ENCODE measurements at places on chromosomes 6 and 20.

DNA sequence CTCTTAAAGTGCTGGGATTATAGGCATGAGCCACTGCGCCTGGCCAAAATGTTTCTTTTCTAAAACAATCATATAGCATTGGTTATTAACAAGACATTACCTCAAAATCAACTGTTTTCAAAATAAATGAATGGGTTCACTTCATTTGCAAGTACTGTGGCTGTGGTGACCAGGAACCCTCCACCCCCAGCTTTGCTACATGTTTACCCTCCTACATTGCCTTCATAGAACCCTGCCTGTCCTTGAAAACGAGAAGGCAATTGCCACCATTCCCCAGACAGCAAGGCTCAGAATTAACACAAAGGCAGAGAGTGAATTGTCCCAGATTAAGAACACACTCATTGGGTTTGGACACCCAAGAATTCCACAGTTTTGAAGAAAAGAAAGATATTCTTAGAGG lies 116.6 kb upstream of the LGSN start:
- DNase-seq: no peak

- no peak for DNase-seq
Observed at GRCh38 chr6:142334294-142334693, 32.5 kb downstream of the ADGRG6 start.

- DNase-seq: no peak
Observed at GRCh38 chr6:116144605-116145004, 18.7 kb upstream of the COL10A1 start.

DNA sequence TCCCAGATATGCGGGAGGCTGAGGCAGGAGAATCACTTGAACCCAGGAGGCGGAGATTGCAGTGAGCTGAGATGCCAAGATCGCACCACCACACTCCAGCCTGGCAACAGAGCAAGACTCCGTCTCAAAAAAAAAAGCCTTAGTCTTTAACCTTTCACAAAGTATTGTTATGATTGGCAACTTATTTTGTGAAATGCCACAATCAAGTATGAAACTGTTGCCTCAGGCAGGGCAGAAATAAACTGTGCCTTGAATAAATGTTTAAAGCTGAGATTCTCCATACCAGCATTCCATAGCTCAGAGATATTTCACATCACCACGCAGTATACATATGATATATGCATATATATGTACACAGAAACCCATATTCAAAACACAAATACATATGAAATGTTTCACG lies 120.1 kb upstream of the CCDC28A start:
- no peak for DNase-seq

DNA sequence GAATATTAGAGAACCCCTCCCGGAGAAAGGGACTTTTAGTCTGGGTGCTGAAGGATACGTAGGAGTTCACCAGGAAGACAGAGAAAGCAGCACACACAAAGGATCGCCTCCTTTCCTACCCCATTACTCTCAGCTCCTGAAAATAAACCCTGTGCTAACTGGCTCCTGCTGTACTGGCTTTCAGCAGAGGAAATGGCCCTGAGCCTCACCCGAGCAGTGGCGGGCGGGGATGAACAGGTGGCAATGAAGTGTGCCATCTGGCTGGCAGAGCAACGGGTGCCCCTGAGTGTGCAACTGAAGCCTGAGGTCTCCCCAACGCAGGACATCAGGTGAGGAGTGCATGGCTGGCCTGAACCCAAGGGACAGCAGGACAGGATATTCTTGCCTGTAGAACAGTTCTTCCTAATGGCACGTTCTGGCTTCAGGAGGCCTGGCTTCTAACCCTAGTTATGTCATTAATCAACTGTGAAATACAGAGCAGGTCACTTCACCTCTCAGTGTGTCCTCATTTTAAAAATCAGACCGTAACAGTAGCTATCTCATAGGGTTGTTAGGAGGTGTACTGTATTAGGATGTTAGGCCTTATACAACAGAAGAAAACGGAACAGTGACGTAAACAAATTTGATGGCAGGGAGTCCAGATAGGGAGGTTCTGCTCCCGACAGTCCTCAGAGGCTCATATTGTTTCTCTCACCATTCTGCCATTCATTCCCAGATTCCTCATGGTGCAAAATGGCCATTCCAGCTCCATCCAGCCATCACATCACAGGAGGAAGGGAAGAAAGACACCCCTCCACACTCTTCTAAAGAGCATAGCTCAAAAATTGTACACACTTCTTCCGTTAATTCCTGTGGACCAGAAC lies 1.8 kb downstream of the RBCK1 start:
- DNase-seq: no peak

DNA sequence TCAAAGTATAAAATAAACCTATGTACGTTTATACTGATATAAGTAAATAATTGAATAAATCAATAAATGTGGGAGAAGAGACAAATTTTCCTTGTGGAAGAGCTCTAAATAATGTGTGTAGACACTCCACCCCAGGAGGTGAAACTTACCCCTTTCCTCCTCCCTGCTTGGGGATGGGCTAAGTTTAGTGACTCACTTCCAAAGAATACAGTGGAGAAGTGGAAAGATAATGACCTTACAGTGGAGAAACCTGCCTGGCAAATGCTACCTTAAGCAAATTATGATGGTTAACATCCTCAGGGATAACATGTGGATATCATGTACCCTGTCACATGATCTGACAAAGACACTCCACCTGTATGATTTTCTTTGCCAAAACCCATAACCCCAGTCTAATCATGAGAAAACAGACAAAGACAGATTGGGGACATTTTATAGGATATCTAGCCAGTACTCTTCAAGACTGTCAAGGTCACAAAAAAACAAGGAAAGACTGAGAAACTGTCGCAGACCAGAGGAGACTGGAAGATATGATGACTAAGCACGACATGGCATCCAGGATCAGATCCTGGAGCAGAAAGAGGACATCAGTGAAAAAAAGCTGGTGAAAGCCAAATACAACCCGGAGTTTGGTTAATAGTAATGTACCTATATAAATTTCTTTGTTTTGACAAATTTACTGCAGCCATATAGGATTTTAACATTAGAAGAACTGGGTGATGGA lies 195.5 kb upstream of the PRDM1 start:
- no peak for DNase-seq

DNA sequence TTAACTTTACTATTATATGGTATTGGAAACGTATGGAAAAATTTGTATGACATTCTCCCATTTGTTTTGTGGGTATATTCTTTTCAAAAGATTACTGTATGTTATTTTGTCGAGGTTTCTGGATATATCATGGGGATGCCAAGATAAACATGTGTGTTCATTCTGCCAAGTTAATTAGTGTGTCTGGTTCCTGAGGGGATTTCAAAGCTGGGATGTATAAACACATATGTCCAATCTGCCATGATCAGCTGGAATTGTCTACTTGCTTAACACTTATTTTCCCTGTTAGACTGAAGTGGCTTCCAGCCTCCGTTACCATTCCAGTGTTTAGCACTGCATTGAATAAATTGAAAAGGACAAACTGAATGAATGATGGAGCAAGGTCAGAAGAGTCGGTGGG lies 86.2 kb downstream of the DNAH8 start:
- no peak for DNase-seq

DNA sequence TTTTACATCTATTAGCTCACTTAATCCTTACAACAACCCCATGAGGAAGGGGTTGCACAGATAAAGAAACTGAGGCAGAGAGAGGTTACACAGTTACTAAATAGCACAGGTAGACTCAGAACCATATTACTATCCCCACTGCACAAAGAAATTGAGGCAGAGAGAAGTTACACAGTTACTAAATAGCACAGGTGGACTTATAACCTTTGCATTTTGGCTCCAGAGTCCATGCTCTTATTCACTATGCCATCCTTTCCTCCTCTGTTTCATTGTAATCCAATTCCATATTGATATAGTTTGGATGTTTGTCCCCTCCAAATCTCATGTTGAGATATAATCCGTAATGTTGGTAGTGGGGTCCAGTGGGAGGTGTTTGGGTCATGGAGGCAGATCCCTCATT lies 3.5 kb downstream of the TDP2 start:
- DNase-seq: no peak

DNA sequence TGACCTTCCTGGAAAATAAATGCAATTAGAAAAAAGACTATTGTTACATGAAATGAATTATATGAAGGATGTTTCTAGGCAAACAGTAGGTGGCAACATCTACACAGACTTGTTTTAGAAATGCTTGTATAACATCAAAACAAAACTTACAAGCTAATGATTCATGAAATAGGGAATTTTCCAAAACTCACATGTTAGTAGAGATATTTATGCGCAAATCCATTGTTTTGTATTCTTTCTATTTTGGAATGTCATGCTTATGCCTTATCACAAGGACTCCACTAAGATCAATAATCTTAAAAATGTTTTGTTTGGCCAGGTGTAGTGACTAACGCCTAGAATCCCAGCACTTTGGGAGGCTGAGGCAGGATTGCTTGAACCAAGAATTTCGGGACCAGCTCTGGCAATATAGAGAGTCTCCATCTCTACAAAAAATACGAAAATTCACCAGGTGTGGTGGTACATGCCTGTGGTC lies 32.3 kb upstream of the LGSN start:
- no peak for DNase-seq

- DNase-seq: no peak
Observed at GRCh38 chr6:38367231-38367630, 272.5 kb downstream of the BTBD9 start.

- DNase-seq: no peak
Observed at GRCh38 chr6:164331026-164331425, 916.5 kb downstream of the QKI start.

- DNase-seq: no peak
Observed at GRCh38 chr20:17643531-17644188, 38.4 kb downstream of the RRBP1 start.

DNA sequence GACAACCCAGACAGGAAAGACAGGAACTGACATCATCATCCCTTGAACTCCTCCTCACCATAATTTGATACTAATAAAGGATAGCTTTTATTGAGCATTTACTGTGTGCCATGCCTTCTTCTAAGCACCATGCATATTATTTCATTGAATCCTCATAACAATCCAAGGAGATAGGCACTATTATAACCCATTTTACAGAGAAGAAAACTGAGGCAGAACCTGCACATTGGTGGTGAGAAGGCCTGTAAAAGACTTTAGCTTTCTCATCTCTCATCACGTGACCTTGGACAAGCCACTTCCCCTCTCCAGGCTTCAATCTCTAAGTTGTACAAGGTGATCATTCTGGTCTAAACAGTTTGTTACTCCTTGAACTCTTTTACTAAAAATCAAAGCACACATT lies 34.5 kb upstream of the PREX1 start:
- no peak for DNase-seq
